ENCODE measurements at places on chromosomes 6 and 20. TPM values are rescaled to one million over a fixed set of nuclear protein-coding genes. Genes with fewer than 3 reads are reported as not detected.
A peak's percentile ranks its signal among the peaks of the same experiment; 100 is the strongest.

DNA sequence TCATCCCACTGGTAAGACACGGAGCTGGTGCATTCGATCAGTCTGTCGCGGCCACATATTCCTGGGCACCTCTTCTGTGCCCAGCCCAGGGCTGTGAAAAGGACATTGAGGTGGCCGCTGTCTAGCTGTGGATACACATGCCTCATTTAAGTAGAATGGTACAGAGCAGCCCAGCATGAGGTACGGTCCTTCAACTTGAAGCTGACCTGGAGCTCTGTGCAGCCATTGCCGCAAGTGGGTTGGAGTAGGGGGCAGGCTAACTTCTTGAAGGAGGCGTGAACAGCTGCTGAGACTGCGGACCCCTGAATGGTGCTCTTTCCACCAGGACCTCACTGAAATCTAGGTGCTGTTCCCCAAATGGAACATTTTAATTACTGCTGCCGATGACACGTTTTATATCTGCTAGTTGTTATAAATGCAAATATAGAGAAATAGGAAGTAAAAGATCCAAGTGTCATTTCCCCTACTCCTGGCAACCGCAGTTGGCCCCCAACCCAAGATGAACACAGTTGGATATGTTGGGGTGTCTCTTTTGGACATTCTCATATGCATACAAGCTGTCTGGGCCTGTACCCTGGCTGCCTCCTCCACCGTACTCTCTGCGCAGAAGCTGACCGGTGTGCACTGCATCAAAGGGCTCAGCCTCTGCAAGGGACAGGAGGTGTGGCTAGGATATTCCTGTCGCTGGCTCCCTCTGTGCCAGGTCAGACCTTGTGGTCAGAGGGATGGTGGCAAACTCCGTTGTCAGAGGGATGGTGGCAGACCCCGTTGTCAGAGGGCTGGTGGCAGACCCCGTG, 86.1 kb downstream of the CDC5L start:
- DNase-seq = no peak

- peak; percentile 86 for DNase-seq
Measured at GRCh38 chr6:75098709-75099108, 107.1 kb downstream of the COL12A1 start.

Gene KCNK5
- not detected for total RNA-seq

DNA sequence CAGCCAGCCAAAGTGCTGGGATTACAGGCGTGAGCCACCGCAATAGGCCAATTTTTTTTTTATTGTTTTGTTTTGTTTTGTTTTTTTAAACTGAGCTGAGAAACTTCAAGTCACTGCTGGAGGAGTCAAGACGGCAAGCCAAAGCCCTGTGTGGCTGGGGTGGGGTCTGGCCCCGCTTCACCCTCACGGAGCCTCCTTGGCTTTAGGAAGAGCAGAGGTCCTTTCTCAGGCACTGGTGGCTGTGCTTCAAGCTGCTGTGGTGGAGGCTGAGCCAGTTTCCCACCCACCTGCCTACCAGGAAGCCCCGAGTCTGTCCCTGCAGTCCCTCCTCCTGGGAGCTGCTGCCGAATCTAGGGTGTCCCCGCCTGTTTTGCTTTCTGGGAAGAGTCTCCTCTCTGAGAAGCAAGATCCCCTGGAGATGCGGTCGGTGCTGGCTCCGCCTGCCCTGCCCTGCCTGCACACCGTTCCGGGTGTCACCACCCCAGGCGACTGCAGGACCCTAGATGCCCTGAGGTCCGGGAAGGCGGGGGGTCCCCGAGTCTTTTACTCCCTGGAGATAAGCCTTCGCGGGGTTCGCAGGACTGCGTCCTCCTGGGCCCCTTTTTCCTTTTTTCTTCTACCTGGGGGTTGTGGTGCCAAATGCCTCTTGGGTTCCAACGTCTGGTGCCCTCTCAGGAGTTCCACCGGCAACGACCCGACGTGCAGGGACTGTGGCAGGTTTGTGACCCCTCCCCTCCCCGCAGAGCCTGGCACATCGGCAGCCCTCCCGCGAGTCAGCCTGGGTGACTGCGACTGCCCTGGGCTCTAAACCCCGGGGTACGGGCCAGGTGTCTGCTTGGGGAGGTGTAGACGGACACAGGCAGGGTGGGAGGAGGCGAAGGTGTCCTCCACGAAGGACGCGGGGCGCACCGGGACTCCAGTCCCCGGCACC, 100.7 kb downstream of the TAF4 start:
- peak; percentile 83 for DNase-seq

Gene MAPK13
- 1.6 TPM for total RNA-seq

- no peak for DNase-seq
Measured at GRCh38 chr6:79520534-79520933, 16.7 kb downstream of the LCA5 start.
